H7 (cell line): ENCODE measurements at places on chromosomes 12 and 14. TPM values are rescaled to one million over a fixed set of nuclear protein-coding genes. Genes with fewer than 3 reads are reported as not detected.

The LUM gene
- total RNA-seq: not detected in 2 replicates

The TCL1B gene
- total RNA-seq: 14.0 and 18.5 TPM in 2 replicates

The ZFHX2 gene
- total RNA-seq: 2.2 and 3.4 TPM in 2 replicates

The OVCH1 gene
- total RNA-seq: not detected in 2 replicates

The IKZF4 gene
- total RNA-seq: 1.5 and 3.7 TPM in 2 replicates

The KRT81 gene
- not detected in 2 replicates for total RNA-seq

The OR4K13 gene
- total RNA-seq: not detected in 2 replicates

The HVCN1 gene
- total RNA-seq: 5.8 and 6.9 TPM in 2 replicates

The ASCL1 gene
- 0.07 TPM in 1 of 2 replicates, not detected in the other for total RNA-seq

The NFE2 gene
- total RNA-seq: 2.2 and 2.9 TPM in 2 replicates

The TAS2R7 gene
- total RNA-seq: not detected in 2 replicates

The TSHR gene
- not detected in 2 replicates for total RNA-seq

The VCPKMT gene
- 8.2 and 8.4 TPM in 2 replicates for total RNA-seq

The MAP1LC3B2 gene
- total RNA-seq: 2.8 TPM in 1 of 2 replicates, not detected in the other

DNA sequence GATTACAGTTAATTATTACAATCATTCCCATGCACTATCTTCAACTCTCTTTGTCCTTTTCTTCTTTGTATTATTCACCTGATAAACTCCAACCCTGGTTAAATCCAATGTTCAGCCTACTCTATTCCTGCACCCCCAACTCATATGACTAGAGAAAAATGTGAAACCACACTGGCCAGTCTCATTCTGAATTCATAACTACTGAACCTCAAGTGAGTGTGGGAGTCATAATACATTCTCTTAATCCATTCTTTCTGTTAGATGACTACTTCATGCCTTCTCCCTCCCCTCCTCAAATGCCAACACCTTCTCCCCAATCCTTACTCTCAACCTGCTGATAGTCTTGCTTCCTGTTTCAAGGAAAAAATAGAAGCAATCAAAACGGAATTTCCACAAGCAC lies 22.3 kb upstream of the ITPR2 start:
- no peak for DNase-seq

GRCh38 chr12:106118381-106119130 lies 20.2 kb downstream of the NUAK1 start:
- no peak for DNase-seq

GRCh38 chr12:71456316-71456715 lies 16.7 kb downstream of the LGR5 start:
- DNase-seq: no peak

GRCh38 chr12:118029166-118029565 lies 12.7 kb downstream of the RFC5 start:
- DNase-seq: no peak

DNA sequence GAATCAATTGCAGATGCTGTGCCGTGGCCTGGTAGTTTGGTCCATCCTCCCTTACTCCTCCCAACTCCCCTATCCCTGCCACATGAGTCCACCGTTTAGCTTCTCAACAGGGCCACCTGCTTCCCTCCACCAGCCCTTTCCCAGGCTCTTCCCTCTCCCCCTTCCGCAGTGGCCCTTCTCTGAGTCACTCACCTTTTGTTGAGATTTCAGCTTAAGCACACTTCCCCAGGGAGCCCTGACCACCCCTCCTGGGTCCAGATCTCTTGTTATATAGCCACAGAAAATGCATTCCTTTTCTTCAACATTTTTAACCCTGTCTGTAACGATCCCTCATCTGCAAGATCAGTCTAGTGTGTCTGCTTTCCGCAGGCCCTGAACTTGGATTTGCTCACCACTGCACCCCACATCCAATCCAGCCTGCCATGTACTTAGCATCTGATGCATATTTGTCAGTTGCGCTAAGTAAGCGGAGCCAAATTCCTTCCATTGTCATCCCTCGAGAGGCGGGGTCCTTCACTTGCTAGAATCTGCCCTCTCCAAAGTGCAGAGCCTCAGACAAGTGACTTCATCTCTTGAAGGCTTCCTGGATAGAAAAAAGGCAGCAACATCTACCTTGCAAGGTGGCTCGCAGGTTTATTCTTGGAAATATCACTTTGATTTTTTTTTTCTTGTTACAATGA lies 41.1 kb downstream of the TMEM63C start:
- DNase-seq: peak; percentile 83

- DNase-seq: no peak
Observed at GRCh38 chr12:52222692-52223091, 10.4 kb upstream of the KRT7 start.

- DNase-seq: no peak
Observed at GRCh38 chr12:114852976-114853529, 169.1 kb upstream of the TBX3 start.

- DNase-seq: no peak
Observed at GRCh38 chr12:76252031-76252430, 96.2 kb downstream of the BBS10 start.

- no peak for DNase-seq
Observed at GRCh38 chr14:94337274-94337673, 14.1 kb upstream of the SERPINA6 start.

DNA sequence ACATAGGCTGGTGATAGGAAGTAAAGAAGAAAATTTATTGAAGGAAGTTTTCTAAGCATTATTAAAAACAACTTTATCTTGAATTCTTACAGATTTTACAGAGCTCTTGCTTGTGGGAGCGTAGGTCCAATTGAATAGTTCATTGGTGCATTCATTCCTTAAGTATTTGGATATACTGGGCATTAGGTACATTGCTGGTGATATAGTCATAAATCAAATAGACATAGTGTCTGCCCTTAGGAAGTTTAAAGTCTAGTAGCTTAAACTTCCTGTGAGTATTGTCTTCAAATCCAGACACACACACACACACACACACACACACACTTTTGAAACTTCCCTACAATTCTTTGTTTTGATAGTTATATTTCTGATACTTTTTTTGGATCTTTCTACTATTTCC lies 226.7 kb downstream of the FUT8 start:
- DNase-seq: no peak

GRCh38 chr12:94811611-94812010 lies 161.3 kb upstream of the TMCC3 start:
- DNase-seq: no peak

DNA sequence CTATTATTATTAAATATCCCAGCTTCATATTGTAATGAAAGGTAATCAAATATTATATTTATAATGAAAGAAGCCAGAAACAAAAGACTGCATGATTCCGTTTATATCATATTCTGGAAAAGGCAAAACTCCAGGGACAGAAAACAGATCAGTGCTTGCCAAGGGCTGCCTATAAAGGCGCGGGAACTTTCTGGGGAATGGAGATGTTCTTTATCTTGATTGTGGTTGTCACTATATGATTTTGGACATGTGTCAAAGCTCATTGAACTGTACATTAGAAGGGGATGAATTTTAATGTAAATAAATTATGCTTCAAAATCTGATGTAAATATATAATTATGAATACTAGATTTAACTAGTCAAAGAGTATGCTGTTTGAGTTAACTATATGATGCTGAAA lies 115.4 kb upstream of the KRAS start:
- no peak for DNase-seq

GRCh38 chr12:120914794-120915193 lies 10.6 kb upstream of the SPPL3 start:
- no peak for DNase-seq

GRCh38 chr12:25249931-25250738 lies 594 bp downstream of the KRAS start:
- DNase-seq: peak; percentile 66

DNA sequence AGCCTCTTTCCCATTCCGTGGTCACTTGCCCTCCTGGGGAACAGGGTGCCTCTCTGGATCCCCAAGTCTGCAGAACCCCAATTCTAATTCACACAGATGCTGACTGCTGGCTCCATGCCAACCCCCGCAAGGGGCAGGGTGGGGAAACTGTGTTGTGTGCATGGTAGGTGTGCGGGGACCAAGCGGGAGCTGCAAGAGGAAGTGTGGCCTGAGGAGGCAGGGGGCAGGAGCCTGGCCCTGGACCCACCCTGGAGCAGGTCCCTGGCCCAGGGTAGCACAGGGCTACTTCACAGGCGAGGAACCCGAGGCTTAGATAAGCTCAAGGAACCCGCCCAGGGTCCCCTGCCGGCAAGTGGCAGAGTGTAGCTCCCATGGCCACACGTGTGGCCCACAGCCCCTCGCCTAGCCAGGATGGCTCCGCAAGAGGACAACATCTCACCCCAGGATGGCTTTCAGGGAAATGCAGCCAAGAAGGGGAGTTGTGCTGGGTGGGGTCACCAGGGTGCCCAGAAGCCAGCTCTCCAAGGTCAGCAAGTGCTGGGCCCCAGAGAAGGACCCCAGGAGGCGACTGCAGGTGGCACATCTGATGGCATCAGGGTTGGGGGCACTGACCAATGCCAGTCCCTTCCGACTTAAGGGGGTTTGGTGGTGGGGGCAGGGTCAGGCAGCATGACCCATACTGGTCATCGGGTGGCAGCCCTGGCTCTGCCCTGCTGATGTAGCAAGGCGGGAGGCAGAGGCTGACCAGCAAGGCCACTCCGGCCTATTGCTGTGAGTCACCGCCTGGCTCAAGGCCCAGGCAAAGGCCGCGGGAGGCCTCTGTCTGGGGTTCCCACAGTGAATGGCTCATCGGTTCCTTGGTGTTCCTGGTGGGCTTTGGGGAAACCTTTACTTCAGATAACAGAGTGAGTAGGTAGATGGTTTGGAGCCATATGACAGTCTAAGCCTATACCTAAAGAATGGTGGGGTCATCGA lies 37.3 kb upstream of the EML1 start:
- DNase-seq: peak; percentile 41

GRCh38 chr12:27511031-27511722 lies 12.8 kb upstream of the PPFIBP1 start:
- DNase-seq: no peak

GRCh38 chr12:69433653-69434052 lies 36.5 kb upstream of the FRS2 start:
- no peak for DNase-seq

DNA sequence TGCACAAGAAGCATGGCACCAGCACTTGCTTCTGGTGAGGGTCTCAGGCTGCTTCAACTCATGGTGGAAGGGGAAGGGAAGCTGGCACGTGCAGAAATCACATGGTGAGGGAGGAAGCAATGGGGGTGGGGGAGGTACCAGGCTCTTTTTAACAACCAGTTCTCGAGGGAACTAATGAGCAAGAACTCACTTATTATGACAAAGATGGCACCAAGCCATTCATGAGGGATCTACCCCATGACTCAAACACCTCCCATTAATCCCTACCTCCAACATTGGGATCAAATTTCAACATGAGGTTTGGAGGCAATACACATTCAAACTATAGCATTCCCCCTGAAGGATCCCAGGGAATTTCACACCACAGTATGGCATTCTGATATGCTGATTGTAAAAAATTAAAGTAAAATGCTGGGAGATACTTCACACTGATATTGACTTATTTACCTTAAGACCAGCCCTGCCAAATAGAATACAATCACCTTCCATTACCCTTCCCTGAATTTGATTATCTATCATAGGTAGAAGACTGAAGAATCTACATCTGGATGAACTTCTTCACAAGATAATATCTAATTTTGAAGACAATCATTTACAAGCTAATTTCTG lies 201.7 kb upstream of the PLXNC1 start:
- no peak for DNase-seq

DNA sequence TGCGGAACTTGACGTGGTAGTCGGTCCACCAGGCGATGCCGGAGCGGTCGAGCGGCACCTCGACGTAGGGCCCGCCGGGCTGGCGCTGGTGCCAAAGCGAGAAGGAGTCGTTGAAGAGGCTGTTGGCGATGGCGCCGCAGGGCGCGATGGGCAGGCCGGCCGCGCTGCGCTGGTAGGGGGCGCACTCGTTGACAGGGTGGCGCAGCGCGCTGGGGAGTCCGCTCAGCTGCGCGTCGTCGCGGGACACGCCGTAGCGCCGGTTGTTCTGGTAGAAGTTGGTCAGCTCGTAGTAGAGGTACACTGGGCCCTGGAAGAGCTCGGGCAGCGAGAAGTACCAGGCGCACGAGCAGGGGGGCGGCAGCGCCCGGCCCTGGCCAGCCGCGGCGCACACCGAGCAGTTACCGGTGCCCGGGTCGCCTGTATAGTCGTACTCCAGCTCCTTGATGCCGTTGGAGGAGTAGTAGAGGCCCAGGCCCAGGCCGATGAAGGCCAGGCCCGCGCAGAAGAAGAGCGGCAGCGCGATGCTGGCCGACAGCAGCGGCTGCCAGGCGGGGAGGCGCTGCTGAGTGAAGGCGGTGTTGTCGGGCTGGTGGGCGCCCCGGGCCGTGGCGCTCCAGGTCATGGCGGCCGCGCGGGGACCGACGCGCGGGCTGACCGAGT lies 482 bp downstream of the TMEM30B start:
- DNase-seq: peak; percentile 84

DNA sequence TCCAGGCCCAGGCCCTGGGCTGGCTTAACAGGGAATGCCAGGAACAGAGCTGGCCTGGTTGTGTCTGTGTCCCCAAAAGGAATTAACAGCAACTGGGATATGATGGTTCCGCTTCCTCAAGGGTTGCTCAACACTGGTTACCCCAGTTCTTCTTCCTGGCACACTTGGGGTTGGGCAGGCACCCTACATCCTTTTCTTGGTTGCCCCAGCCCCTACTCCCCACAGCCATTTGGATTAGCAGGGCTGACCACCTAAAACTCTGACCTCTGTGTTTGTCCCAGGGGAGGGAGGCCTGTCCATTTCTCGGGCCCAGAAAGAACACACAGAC lies 30.8 kb downstream of the NCKAP5L start:
- no peak for DNase-seq

DNA sequence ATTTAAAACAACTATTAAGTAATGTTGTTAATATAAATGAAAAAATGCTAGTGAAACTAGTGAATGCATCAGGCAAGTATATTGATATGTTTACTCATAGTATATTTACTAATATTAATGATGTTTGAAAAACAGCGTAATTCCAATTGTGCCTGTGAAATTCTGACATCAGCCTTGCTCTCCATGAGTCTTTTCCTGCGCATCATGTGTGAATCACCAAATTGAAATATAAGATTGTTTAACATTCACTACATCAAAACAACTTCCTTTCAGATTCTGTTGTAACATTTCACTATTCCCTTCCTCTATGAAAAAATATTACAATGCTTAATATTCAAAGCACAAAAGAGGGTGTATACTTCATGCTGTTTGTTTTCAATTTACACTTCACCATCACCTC lies 1995.9 kb upstream of the SEL1L start:
- DNase-seq: no peak

DNA sequence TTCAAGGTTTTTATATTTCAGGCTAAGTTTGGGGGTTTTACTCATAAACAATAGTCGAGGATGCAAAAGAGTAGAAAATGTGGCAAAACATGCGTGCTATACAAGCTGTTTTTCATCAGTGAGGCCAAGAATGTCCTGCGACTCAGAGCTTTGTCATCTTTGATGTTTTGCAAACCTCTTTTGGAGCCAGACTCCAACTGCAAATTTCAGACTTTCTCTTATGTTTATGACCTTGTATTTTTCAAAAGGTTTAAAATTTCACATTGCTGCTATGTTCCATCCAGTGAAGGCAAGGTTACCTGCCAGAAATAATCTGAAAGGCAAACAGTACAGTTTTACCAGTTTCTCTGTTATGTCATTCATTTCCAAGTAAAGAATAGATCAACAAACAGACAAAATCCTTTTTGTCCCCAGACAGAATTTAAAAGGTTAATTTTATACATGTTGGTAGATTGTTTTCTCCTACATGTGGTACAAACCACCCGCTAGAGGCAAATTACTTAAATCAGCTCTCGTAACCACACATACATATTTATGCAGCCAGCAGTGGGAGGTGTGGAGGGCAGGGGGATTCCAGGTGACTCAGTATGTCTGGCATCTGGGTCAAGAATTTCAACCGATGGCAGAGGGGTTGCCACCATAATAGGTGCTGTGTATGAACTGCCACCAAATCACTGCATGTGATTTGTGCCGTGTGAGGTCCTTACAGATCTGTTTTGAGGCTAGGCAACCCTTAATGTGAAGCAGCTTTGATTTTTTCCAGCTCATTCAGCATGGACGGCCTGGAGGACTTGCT lies 119.8 kb upstream of the CPM start:
- DNase-seq: peak; percentile 13
